ENCODE measurements at places on chromosomes 5 and 9.

DNA sequence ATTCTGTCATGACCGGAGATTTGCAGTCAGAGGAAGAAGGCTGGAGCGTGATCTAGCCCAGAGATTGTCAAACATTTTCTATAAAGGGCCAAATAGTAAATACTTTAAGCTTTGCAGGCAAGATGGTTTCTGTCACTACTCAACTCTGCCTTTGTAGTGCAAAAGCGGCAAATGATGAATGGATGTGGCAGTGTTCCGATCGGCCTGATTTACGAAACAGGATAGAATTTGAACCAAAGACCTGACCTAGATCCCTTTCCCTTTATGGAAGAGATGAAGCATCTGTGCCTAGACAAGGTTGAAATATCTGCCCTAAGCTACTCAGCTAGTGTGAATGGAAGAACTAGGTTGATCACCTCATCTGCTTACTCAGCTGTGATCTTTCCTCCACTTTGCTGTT is 209.5 kb downstream of the YTHDC2 start:
- no peak for DNase-seq

GRCh38 chr5:127870914-127871313 is 167.7 kb downstream of the CCDC192 start:
- DNase-seq = no peak

DNA sequence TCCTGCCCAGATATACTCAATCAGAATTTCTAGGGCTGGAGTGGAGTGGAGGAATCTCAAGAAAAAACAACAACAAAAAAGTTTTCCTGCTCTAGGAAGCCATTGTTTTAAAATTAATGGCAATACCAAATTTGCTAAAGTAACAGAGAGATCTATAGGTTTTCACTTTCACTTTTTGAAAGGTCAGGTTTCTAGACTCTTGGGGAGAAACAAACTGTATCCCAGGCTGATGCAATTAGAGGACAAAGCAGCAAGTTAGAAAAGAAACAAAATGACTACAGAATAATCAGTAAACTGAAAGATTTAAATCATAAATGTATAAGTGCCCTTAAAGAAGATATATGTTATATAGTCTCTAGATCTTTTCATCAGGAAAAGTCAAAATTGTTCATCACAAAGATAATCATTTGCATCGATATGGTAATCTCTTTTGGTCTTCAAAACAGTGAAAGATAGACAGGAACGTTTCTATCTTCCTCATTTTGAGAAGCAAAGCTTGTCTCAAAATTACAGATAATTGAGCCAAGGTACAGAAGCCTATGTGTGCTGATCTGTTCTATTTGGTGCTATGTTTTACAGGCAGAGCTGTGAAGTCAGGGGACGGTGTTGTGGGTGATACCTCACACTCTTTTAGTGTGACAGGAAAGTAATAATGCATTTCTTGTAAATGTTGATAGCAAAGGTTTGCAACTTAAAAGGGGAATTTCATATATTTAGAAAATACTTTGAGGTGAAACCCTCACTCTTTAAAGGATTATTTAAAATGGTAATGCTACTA is 1746.6 kb upstream of the C9orf72 start:
- DNase-seq = peak; percentile 8

GRCh38 chr9:122186777-122187470 is 27.2 kb downstream of the MORN5 start:
- DNase-seq = no peak

- DNase-seq = no peak
These were observed 87.7 kb downstream of the MACIR start for GRCh38 chr5:103346162-103346748.

GRCh38 chr5:59587489-59588337 is 305.8 kb downstream of the PDE4D start:
- peak; percentile 78 for DNase-seq

- DNase-seq = no peak
These were observed 346.3 kb upstream of the CHD1 start for GRCh38 chr5:99275128-99275527.

DNA sequence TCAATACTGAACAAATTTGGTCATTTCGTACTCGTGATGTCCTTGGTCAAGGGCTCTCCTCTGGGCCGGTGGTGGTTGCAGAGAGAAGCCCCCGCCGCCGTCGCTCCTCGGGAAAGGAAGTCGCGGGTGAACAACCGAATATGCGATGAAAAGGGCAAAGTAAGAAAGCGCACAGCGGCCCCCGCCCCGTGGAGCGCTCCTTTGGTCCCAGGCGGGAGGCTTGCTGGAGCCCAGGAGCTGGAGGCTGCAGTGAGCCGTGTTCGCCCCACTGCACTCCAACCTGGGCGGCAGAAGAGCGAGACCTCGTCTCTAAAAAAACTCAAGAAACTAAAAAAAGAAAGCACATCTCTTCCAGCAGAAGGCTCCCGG is 108.4 kb upstream of the LARP1 start:
- DNase-seq = no peak

DNA sequence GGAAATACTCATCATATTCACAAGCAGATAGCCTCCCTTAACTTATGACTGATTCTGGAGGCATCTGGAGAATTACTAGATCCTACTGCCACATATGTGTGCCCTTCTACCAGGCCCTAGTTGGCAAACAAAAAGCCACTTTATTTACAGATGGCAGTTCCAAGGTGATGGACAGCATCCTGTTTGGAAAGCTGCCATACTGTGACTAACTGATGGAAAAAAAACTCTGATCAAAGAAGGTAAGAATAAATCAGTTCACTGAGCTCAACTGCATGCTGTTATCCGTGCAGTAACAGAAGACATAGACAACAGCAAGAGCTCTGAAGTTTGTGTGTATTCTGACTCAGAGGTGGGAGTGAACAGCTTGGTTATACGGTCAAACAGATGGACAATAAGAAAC is 279.8 kb upstream of the POU5F2 start:
- peak; percentile 51 for DNase-seq

DNA sequence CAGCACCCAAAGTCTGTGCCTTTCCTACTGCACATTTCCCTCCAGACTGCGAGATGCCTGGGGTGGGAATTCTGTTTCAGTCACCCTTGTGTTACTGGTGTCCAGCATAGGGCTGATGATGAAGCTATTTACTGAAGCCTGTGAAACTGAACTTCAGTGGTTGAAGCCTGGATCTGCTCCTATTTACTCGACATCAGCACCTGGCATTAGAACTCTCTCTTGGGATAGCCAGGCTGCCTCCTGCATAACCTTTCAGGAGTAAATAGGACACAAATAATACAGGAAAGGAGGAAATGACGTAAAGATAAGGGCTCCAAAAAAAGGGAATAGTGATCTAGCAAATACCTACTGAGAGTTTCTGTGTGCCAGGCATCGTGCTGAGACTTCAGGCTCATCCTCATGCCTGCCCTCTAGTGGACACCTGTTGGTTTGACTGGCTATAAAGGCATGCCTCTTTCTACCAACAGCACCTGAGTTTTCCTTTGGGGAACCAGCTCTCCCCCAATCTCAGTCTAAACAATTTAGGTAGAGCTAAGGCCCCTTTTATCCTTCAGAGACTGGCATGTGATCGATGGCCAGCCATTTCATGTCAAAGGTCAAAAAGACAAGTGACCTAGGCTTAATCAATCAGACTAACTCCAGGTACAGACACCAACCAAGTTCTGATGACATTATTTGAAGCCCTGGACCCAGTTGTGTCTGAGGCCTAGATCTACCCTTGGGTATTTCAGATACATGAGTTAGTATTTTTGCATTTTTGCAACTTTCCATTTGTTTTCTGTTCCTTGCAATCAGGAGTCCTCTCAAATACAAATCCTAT is 192.1 kb upstream of the TRIM32 start:
- peak; percentile 41 for DNase-seq

- DNase-seq = no peak
These were observed 341.0 kb upstream of the CD180 start for GRCh38 chr5:67537439-67538148.

DNA sequence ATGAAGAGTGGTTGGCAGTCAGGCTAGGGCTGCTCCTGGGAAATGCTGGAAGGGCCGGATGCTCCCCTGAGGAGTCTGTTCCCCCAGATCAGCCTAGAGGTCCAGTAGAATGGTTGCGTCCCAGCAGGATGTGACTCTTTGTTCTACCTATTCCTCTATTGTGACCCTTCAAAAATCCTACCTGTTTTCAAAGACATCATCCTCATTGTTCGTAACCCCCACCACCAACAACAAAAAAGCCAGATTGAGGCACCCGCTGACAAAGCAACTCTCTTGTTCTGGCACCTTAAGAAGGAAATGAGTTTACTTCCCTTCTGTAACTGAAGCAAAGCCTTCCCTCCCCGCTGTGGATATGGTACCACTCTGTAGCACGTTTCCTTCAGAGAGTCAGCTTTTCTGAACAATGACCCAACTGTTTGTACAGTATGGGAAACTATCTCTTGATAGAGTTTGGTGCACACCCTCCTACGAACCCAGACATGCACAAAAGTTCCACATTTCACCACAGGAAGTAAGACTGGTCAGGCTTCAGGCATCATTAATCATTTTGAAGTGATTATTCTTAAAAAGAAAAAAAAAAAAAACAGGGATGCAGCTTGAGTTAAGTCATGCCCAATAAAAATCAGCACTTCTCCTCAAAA is 207.2 kb downstream of the ENC1 start:
- DNase-seq = peak; percentile 42

DNA sequence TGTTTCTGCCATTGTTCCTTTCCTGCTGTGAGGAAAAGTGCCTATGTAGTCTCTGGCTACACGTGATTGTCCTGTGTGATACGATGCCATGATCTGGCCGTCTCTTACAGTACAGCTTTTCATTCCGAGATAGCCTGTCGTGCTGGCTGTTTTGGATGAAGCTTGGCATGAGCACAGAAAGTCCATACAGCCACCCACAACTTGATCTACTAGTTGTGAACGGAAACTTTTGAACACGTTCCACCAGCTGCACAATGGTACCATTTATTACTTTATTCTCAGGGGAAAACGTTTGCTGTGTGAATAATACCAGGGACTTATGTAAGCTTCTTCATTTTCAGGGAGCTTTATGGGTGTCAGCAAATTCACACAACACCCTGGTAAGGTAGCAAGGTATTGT is 217.6 kb upstream of the ANKRD55 start:
- no peak for DNase-seq

GRCh38 chr9:134634176-134634575 is 7.4 kb upstream of the COL5A1 start:
- no peak for DNase-seq

DNA sequence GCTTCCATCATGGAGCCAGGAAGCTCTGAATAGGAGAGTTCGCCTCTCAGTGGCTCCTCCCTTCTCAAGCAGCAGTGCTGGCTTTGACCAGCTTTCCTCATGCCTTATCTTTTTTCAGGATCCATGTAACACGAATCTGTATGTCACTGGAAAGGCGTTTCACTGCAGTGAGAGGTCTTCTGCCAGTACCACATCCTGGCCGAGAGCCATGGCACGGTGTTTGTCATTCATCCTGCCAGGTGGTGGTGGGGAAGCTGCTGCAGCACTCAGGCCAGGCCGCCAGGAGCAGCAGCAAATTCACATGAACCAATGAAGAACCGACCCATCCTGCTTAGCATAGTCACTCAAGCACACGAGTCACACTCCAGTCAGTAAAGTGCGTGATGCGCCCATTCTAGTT is 179.0 kb downstream of the FANCC start:
- DNase-seq = peak; percentile 6

GRCh38 chr5:151156507-151157420 is 815 bp downstream of the ANXA6 start:
- peak; percentile 64 for DNase-seq

Measured in ELR (cell line).